CD4-positive, alpha-beta T cell treated with Interleukin-17A for 4 hours (primary cell): ENCODE measurements at places on chromosomes 12 and 14.
A peak's percentile ranks its signal among the peaks of the same experiment; 100 is the strongest.

DNA sequence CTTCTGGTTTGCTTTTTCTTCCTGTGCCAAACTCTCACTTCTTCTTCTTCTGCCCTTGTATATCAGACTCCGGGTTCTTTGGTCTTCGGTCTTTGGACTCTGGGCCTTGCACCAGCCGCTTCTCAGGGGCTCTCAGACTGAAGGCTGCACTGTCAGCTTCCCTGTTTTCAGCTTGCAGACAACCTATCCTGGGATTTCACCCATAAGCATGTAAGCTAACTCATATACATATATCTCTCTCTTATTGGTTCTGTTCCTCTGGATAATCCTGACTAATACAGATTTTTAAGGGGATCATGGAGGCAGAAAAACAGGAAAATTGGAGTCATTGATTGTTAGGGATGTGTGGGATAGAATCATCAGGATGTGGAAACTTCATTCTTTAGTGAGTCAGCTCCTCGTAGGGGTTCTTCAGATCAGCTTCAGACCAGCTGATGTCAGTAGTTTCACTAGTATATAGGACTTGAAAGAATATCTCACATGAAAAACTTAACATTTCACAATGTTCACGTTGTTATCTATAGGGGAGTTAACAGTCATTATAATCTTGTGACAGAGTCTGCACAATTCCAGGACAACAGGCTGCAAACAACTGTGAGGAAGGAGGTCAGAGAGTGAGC is 102.9 kb downstream of the RASSF9 start:
- no peak for DNase-seq

DNA sequence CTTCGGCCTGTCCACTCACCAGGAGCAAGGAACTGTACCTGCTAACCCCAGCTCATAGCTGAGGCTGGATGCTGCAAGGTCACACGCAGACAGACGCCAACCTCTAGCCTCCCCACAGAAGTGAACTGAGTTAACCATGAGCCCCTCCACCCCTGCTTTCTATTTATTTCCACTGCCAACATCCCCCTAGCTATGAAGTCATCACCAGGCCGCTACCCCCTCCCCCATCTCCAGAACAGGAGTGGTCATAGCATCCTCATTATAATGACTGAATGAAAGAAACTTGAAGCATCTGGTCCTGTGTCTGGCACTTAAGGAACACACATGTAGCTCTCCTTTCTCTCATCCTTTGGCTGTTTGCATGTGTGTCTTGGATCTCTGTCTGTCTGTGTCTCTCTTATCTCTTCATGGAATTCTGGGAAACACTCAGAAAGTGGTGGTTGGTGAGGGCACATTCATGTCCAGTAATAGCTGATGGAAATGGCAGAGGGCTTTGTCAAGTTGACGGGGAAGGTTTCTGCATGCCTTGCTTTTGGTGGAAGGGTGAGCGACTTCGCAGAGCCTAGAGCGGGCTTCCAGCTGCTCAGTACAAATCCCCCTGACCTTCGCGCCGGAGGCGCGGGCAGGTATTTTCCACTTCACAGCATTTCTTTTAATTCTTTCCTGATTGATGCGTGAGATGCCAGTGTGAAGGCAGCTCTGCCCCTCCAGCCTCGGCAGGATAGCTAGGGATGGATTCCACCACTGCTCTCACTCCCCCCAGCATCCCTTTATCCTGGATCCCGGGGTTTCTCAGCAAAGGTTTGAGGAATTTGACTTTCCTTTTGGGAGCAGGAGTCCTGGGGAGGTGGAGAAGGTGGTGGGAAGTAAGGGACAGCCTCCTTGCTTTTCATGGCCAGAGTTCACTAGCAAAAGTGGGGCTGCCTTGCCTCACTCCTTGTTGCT is 198.2 kb downstream of the CHST11 start:
- DNase-seq: no peak

DNA sequence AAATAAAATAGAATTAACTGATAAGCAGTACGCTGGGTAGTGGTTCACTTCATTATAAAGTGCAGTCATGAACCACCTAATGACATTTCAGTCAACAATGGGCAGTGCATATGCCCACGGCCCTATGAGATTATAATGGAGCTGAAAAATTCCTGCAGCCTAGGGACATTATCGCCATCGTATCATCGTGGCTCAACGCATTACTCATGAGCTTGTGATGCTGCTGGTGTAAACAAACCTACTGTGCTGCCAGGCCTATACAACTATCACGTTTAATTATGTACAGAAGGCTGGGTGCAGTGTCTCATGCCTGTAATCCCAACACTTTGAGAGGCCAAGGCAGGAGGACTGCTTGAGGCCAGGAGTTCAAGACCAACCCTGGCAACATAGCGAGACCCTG is 62.3 kb upstream of the TMEM263 start:
- no peak for DNase-seq

- DNase-seq: no peak
Observed at GRCh38 chr12:52059582-52060497, 8.6 kb downstream of the NR4A1 start.

GRCh38 chr12:12807970-12808702 is 5.0 kb upstream of the DDX47 start:
- peak; percentile 76 for DNase-seq

GRCh38 chr12:10448236-10448635 is 4.9 kb downstream of the KLRC1 start:
- DNase-seq: no peak

- no peak for DNase-seq
Observed at GRCh38 chr14:50072395-50072794, 44.0 kb downstream of the VCPKMT start.

- DNase-seq: no peak
Observed at GRCh38 chr14:53249059-53249458, 95.9 kb upstream of the DDHD1 start.

- no peak for DNase-seq
Observed at GRCh38 chr14:102517392-102518062, 8.0 kb upstream of the ANKRD9 start.

DNA sequence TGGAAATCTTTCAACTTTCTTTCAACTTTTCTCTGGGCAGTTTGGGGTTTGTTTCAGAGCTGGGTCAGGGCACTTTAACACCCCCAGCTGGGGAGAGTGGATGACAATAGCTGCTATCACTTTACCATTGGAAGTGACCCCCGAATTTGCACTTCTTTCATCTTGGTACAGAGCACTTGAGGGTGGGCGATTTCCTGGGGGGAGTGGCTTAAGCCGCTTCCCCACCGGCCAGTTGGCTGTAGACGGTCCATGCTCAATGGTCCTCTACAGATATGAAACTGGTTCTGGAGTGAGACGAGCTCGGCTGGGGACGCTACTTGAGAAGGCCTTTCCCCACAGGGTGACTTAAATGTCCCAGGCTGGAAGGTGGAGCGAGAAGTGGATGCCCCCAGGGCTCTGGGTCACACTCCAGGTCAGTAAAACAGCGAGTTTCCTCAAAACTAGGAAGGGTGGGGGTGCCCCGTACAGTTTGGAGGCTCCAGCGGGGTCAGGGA is at the start of gene VRTN:
TSS of gene VRTN (plus strand) at position 231 of the 494 bp plus-strand sequence. CDS start 8,313 bp downstream, outside the sequence.
- DNase-seq: no peak

DNA sequence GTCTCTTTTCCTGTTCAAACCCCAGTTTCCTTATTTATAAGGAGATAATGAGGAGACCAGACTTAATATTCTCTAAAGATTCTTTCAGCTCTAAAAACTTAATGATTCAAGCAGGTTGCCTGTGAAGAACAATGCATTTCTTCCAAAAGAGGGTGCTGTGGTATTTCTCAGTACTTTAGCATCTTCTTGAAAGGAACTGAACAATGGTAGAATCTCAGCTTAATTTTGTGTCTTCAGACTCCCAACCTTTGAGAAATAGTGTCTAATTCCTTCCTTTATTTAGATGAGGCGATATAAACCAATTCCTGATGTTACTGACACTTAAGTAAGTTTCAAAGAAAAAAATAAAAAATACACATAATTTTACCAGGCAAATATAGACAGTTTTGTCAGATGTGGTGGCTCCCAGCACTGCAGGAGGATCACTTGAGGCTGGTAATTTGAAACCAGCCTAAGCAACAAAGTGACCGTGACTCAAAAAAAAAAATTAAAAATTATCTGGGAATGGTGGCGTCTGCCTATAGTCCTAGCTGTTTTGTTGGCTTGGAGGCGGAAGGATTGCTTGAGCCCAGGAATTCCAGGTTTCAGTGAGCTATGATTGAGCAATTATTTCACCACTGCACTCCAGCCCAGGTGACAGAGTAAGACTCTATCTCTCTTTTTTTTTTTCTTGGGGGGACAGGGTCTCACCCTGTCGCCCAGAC is 76.9 kb upstream of the PSMA6 start:
- DNase-seq: no peak

- no peak for DNase-seq
Observed at GRCh38 chr12:39780913-39781446, 161.4 kb upstream of the ABCD2 start.

- DNase-seq: no peak
Observed at GRCh38 chr12:77924703-77925102, 94.0 kb downstream of the NAV3 start.

DNA sequence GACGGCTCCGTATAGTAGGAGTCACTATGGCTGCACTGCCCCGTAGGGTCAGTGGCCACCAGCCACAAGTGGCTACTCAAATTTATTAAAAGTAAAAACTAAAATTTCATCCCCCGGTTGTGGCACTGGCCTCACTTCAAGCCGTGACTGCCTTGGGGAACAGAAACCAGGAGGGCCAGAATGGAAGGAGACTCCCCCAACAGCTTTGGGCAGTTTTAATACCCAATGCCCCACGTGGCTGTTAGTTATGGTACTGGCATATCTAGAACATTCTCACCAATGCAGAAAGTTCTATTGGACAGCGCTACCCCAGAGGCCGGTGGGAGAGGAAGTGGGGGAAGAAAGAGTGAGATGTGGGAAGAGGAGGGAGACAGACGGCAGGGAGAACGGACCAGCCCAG is 6.2 kb downstream of the NCOR2 start:
- DNase-seq: no peak

DNA sequence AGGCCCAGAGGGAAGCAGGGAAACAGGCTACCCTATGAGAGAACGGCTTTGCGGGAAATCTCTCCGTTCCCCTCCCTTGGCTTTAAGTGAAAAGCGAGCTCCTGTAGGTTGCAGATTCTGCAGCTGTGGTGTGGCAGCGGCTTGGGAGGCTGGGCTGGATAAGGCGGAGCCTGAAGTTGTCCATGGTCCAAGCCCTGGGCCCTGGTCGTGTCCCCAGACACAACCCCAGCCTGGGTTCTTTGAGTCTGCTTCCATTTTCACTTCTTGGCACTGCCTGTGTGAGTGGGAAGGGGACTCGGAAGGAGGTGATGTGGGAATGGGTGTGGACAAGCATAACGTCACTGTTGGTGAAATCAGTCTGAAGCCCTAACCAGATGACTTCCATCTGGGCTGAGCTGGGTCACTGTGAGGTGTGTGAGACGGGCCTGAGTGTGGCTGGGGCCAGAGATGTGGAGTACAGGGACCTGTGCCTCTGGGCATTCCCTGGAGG is 43.0 kb upstream of the CTDSP2 start:
- DNase-seq: no peak

GRCh38 chr14:52043690-52044089 is 25.2 kb downstream of the NID2 start:
- DNase-seq: peak; percentile 39

GRCh38 chr12:57571926-57572762 is 18.8 kb upstream of the PIP4K2C start:
- no peak for DNase-seq

GRCh38 chr12:53591301-53592206 is 34.6 kb downstream of the ATF7 start:
- no peak for DNase-seq

- peak; percentile 39 for DNase-seq
Observed at GRCh38 chr14:58639842-58640484, 2.2 kb downstream of the DACT1 start.

- DNase-seq: peak; percentile 60
Observed at GRCh38 chr12:49706351-49707127, 666 bp downstream of the FMNL3 start.

DNA sequence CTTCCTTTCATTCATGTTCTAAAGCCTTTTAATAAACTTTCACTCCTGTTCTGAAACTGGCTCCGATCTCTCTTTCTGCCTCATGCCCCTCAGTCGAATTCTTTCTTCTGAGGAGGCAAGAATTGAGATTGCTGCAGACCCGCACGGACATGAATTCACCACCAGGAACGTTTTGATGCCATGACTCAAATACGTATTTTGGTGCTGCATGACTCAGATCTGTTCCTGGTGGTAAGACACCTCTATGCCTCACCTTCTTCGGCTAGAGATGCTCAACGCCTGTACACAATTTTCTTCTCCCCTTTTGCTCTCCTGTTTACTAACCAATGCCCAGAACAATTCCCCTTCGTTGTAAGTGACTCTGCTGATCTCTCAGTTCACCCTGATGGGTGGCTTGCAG is 52.0 kb upstream of the RIMBP2 start:
- DNase-seq: no peak

DNA sequence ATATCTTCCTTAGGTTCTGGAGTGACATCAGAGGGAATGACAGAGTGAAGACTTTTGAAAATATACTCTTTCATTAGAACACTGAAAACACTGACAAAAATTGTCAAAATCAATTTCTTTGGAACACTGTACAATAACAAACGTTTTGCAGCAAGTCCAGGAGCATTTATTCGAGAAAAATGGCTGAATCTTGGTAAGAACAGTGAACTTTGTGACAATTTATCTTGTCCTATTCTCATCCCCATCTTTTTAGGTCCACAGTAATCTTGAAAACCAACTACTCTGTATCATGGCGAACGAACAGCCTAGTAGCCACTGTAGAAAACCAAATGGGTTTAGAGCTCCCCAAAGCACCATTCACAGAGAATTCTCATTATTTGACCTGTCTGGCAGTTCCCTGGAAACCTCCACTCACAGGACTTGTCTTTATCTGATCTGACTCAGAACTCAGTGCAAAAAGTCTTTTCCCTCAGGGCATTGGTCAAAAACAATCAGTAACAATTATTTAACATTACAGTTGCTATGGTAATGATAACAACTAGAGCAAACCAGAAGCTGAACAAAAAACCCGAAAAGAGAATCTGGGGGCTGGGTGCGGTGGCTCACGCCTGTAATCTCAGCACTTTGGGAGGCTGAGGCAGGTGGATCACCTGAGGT is 20.3 kb upstream of the PPP2R5E start:
- no peak for DNase-seq

DNA sequence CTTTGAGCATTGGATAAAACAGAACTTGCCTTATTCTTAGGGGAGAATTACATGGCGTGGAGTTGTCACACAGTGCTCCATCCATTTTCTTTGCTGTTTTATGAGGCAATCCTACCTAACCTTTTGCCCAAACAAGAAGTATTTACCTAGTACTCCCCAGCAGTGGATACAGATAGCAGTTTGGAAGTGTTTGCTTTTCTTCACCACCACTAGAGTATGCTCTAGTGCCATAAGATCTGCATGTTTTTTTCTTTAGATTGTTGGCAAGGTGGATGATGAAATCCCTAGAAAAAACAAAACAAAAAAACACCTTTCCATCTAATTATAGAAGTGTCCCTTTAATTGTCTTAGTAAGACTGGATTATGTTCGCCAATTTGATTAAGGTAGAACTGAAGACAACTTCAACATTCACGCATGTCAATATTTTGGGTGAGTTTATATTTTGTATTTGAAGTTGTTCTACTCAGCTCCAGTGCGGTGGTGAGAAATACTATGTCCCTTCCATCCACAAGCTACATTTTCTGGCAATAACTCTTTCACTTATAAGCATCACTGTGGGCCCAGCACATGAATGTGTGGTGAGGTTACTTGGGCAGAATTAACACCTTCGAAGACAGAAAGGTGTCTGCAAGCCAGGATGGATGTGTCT is 23.6 kb upstream of the TMEM260 start:
- no peak for DNase-seq
